ENCODE measurements at places on chromosomes 4 and X. TPM values are rescaled to one million over a fixed set of nuclear protein-coding genes. Genes with fewer than 3 reads are reported as not detected.

Gene STAP1
- not detected for total RNA-seq

Gene ENPEP
- total RNA-seq: not detected

Gene ADH1C
- not detected for total RNA-seq

Gene BBS12
- total RNA-seq: 4.3 TPM

Gene NCAPG
- total RNA-seq: 31.1 TPM

DNA sequence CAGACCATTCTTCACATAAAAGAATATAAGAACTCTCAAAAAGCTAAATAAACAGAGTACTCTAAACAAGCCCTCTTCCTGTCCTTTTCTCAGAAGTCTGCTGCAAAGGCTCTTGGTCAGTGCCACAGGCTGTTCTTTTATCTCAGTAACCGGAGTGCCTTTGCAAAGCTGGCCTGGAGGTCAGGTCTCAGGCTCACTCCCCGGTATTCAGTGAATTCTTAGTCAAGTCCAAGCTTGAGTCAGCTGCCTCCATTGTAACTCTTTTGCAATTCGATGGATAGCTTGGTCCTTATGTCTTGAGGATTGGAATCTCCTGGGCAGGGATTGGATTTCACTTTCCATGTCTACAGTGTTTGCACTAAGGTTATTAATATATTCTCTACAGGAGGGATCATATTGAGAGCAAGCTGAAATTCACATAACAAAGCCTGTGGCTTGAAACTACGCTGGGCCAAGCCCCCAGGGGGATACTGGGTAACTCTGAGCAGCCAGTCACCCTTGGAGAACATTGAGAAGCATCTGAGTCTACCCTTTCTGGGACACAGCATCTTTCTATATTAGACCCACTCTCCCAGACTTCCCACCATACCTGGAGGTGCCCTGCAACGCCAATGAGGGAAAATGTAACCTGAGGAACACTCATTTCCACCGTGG lies 10.0 kb upstream of the HS6ST2 start:
- no peak for DNase-seq

DNA sequence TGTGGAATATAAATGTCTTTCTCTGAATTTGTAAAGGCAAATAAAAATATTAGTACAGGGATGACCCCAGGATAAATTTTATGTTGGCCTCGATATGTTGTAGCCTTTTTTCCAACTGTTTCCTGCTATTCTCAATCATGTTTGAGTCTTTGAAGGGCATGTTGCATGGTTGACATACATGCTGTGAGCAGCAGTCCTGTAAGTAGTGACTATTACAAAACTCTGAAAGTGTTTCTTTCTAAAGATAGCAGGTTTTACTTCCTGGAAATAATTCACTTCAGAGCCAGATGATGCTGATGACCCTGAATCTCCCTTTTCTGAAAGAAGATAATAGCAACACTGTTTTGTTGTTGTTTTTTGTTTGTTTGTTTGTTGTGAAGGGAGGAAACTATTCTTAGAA lies 393.0 kb upstream of the GNPDA2 start:
- no peak for DNase-seq

GRCh38 chr4:152935143-152935542 lies 980 bp upstream of the FHDC1 start:
- DNase-seq: no peak

DNA sequence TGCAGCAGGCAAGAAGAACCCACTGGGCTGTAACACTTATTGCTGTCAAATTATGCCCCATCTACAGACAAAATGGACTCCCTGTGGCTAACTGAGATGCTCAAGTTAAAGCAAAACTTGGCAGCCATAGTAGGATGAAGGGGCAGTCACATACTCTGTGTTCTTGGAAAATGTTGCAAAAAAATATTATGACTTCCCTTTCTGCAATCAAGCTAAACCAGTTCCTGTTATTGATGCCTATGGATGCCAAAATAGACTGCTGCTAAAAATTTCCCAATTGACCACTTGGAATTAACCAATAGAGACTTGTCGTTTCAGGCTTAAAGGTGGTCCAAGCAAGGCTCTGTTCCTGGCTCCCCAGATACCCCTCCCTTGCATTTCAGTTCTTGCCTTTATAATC lies 49.5 kb downstream of the IQCM start:
- no peak for DNase-seq

GRCh38 chrX:8955511-8955910 lies 78.4 kb downstream of the FAM9B start:
- no peak for DNase-seq

DNA sequence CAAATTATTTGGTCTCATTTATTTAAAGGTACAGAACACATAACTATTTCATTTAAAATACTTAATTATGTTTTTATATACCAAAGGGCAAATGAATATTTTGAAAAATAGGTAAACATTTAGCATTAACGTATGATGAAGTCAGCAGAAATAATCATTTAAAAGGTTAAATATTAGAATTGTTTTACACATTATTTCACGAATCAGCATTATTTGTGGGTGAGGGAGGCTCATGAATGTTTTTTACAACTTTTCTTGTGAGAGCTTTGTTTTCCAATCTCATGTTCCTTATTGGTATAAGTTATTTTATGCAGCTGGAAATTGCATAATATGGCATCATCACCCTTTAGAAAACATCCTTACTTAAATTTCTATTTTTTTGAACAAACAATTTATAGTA lies 73.9 kb upstream of the FSTL5 start:
- no peak for DNase-seq

GRCh38 chr4:54423066-54423465 lies 194.0 kb downstream of the PDGFRA start:
- DNase-seq: no peak

- DNase-seq: no peak
Observed at GRCh38 chrX:45699158-45699557, 498.5 kb upstream of the DIPK2B start.
